ENCODE measurements at places on chromosomes 6 and 20. TPM values are rescaled to one million over a fixed set of nuclear protein-coding genes. Genes with fewer than 3 reads are reported as not detected.

GRCh38 chr6:37543361-37543760, 43.7 kb upstream of the CCDC167 start:
- no peak for DNase-seq

GRCh38 chr6:111794727-111795452, 78.4 kb downstream of the FYN start:
- no peak for DNase-seq

- DNase-seq = no peak
Observed at GRCh38 chr20:63007646-63008488, 1.1 kb upstream of the BHLHE23 start.

GRCh38 chr6:119138906-119139541, 60.6 kb upstream of the FAM184A start:
- DNase-seq = no peak

DNA sequence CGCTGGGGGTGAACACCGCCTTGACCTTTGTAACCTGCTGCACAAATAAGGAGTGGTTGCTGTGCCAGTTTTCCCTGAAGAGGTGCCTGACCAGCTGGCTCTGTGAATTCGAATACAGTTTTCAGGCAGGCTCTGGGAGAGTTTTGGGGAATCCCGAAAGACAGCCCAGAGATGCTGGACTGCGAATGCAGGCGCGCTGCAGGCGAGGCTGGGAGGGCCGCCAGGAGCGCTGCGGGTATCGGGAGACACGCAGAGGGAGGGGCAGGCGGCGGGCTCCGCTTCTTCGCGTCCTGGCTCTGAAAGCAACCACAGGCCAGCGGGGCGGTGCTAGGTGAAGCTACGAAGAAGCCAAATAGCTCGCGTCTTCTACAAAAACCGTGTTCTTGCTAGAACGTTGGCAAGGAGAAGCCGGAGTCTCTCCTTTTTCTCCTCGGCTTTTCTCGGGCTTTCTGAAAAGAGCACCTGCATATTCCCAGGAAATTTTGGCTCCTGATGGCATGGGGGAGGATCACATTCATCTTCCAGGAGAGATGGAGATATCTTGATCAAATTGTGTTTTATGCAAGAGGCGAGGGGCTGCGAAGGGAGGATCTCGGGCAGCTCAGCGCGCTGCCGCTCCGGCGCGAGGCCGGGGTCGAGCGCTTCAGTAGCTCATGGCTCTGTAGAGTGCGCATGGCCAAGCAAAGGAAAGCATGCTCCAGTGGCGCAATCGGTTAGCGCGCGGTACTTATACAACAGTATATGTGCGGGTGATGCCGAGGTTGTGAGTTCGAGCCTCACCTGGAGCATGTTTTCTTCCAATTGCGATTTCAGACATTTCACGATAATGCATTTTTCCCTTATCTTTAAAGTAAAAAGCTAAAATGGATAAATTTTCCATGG, 158.1 kb upstream of the ZNF184 start:
- DNase-seq = no peak

GRCh38 chr6:143068001-143068400, 7.3 kb downstream of the AIG1 start:
- DNase-seq = no peak

Gene SNAP25
- total RNA-seq = not detected

Gene ADGRB3
- not detected for total RNA-seq

Data from OCI-LY7 (cell line).